ENCODE measurements at places on chromosomes 4 and X.

DNA sequence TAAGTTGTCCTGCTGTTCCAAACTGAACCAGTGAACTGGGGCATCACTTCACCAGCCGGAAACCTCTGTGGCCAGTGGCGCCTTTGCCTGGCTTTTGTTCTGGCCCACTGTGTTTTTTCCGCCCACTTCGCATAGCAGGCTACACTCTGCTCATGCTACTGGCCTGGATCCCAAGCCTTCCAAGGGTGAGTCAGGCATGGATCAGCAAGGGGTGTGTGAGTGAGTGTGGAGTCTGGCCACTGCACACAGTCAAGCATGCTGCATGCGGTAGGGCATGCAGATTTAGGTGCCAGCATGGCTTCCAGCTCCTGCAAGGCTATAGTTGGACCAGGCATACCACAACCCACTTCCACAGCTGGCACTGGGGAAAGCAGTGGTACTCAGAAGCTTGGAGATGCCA is 1967.9 kb downstream of the C4orf33 start:
- DNase-seq: no peak

- no peak for DNase-seq
These were observed 45.3 kb downstream of the ANK2 start for GRCh38 chr4:113094802-113095201.

DNA sequence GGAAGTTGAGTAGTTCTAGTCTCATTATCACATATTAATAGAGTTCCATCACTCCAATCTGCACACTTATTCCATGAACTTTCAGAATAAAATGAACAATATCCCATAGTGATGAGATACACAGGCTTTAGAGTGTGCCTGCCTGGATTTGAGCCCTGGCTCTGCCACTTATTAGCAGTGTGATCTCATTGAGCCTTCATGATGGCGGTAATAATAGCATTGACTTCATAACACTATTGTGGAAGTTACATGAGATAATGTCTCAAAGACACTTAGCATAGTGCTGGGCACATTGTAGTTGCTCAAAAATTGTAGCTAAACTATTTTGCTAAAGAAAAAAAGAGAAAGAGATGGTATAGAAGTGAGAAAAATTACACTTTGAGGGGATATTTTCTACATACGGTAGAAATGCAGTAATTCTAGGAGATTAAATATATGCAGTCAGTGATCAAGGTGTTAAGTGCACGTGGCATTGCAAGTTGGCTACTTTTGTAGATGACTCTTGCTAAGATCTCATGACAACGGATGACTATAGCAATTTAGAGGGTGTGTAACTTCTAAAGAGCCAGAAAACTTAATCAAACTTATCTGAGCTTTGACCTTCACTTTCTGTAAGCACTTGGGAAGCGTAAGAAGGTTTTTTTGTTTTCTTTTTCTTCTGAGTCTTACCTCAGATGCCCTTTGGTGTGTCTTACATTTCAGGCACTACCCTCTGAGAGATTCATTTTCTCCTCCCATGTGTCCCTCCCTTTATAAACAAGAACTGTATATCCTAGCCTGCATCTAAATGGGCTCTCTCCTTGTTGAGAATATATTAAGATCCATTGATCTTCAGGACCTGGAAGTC is 380.6 kb upstream of the NR3C2 start:
- no peak for DNase-seq

- no peak for DNase-seq
These were observed 104.8 kb upstream of the PDE5A start for GRCh38 chr4:119733431-119733830.

- DNase-seq: no peak
These were observed 11.0 kb upstream of the TNIP2 start for GRCh38 chr4:2767046-2767704.
